ENCODE measurements at places on chromosomes 4 and X. TPM values are rescaled to one million over a fixed set of nuclear protein-coding genes. Genes with fewer than 3 reads are reported as not detected.

BST1 gene
- 1.5 TPM for total RNA-seq

IQCM gene
- total RNA-seq: not detected

MUC7 gene
- not detected for total RNA-seq

DNAAF6 gene
- total RNA-seq: not detected

TRIM75 gene
- not detected for total RNA-seq

RIBC1 gene
- total RNA-seq: 2.5 TPM

DNA sequence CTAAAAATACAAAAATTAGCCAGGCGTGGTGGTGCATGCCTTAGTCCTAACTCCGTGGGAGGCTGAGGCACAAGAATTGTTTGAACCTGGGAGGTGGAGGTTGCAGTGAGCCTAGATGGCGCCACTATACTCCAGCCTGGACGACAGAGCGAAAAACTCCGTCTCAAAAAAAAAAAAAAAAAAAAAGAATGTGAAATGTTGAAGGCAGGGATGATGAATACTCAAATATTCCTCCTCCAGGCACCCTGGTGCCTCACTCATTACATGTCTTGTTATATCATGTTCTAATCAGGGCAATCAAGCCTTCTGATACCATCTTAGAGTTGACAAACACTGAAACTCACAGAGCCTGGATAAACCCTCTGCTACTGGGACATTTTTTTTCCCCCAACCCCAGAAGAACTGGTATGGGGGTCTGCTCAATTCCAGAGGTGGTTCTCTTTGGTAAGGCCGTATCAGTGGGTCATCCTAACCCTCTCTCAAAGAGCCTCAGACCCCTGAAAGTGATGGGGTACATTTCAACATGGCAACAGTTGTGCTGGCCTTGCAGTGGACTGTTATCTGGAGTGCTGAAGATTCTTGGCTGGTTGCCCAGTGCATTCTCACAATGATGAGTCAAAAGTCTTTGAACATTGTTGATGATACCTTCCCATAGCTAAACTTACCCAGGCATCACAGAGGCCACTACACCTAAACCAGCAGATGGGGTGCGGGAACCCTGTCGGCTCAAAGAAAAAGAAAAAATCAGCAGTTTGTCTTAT lies 2.4 kb upstream of the SH3KBP1 start:
- DNase-seq: peak; percentile 40
- no peaks in the 10 kb centered on the region for H3K27me3 ChIP-seq
- H3K4me3 ChIP-seq: no peak overlapping the region
- no peak overlapping the region for H3K27ac ChIP-seq
- H3K4me1 ChIP-seq: peaks cover 4% of the 10 kb centered on the region

DNA sequence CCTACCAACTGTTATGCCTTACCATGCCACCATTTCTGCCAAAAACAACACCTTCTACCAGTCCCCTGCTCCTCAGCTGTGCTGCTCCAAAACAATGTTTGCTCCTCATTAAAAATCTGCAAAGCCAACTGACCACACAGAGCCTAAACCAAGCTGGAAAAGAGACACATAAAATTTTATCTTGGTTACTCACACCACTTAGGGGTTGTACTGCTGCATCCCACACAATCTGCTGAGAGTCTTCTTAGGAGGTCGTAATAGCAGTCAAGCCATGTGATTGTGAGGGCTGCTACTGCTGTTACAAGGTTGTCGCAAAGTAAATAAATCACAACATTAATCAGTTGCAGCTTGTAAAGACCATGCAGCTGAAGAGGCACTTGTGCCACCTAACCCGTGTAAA lies 607.4 kb upstream of the FAM241A start:
- DNase-seq: no peak
- H3K4me1 ChIP-seq: no peaks in the 10 kb centered on the region
- no peak overlapping the region for H3K4me3 ChIP-seq
- no peaks in the 10 kb centered on the region for H3K36me3 ChIP-seq
- H3K27me3 ChIP-seq: no peaks in the 10 kb centered on the region
- no peak overlapping the region for H3K27ac ChIP-seq

GRCh38 chr4:140152013-140152703 lies 1.8 kb downstream of the MAML3 start:
- H3K27me3 ChIP-seq: no peaks in the 10 kb centered on the region
- H3K4me3 ChIP-seq: peak overlapping the region; percentile 66
- DNase-seq: peak; percentile 78
- peak overlapping the region; percentile 99 for H3K27ac ChIP-seq
- H3K36me3 ChIP-seq: no peaks in the 10 kb centered on the region

GRCh38 chr4:43132010-43132582 lies 239.6 kb downstream of the GRXCR1 start:
- H3K27ac ChIP-seq: no peak overlapping the region
- no peak overlapping the region for H3K4me3 ChIP-seq
- H3K27me3 ChIP-seq: no peaks in the 10 kb centered on the region
- H3K4me1 ChIP-seq: no peaks in the 10 kb centered on the region
- H3K36me3 ChIP-seq: no peaks in the 10 kb centered on the region

DNA sequence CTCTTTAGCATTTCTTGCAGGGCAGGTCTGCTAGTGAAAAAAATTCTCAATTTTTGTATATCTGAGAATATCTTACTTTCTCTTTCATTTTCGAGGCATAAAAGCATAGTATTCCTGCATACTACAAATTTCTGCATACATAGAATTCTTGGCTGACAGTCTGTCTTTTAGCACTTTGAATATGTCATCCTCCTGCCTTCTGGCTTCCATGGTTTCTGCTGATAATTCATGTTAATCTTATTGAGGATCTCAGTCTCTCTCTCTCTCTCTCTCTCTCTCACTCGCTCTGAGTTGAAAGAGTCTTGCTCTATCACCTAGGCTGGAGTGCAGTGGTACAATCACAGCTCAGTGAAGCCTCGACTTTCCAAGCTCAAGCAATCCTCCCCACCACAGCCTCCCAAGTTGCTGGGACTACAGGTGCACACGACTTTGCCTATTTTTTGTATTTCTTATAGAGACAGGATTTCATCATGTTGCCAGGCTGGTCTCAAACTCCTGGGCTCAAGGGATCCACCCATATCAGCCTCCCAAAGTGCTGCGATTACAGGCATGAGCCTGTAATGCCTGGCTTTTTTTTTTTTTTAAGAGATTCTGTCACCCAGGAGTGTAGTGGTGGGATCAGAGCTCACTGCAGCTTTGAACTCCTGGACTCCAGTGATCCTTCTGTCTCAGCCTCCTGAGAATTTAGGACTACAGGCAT lies 161.3 kb downstream of the FNIP2 start:
- no peak overlapping the region for H3K27ac ChIP-seq
- H3K4me1 ChIP-seq: no peaks in the 10 kb centered on the region

- H3K4me3 ChIP-seq: no peak overlapping the region
- peak; percentile 90 for DNase-seq
- H3K36me3 ChIP-seq: no peaks in the 10 kb centered on the region
- H3K27me3 ChIP-seq: no peaks in the 10 kb centered on the region
- no peaks in the 10 kb centered on the region for H3K4me1 ChIP-seq
Observed at GRCh38 chrX:40132751-40133150, 35.0 kb upstream of the BCOR start.

DNA sequence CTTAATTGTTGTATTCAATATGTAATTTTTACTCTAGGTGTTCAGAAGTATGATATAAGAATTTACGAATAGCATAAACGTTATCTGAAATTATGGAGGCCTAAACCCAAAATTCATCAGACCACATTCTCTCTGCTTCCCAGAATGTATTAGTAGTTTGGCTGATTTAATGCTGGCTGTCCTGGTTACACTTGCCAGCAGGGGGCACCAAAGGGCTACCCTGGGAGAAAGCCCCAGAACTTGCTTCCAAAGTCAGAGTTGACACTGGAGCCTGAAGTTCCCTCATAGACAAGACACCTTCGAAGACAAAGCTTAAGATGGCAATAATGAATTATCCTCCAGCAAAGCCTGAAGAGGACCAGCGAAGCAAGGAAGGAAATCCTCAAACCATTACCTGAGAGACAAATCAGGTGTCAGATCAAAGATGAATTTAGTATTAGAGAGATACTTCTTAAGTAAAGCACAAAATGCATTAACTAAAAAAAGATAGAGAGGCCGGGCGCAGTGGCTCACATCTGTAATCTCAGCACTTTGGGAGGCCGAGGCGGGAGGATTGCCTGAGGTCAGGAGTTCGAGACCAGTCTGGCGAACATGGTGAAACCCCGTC lies 11.3 kb upstream of the ANOS1 start:
- H3K36me3 ChIP-seq: no peaks in the 10 kb centered on the region
- no peak overlapping the region for H3K27ac ChIP-seq
- no peaks in the 10 kb centered on the region for H3K4me1 ChIP-seq
- DNase-seq: peak; percentile 22
- no peaks in the 10 kb centered on the region for H3K27me3 ChIP-seq

DNA sequence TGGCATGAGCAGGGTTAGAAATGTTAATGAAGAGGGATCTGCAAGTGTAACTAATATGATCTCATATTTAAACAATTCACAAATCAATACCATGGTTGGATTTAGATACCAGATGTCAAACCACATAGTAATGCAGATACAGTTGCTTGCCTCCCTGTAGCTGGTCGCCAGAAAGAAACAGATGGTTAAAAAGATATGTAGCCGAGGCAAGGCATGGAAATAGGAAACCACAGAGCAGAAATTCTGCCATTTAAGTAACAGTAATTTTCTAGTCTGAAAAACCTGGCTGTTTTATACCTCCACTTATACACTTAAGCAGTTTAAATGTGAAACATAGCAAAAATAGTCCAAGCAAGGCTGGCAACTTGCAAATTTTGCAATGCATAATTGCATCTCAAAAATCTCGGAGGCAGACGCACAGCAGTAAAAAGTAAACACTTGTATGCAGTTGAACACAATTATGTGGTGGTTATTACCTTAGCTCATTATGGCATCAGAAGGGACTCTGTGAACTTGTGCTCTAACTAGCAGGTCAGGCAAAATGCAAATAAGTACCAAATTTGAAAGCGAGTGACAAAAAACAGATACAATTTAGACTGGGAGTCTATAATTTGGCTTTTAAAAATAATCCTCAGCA lies 126.8 kb downstream of the NAA11 start:
- H3K4me3 ChIP-seq: no peak overlapping the region
- no peaks in the 10 kb centered on the region for H3K36me3 ChIP-seq
- no peaks in the 10 kb centered on the region for H3K4me1 ChIP-seq
- no peaks in the 10 kb centered on the region for H3K27me3 ChIP-seq
- no peak for DNase-seq

DNA sequence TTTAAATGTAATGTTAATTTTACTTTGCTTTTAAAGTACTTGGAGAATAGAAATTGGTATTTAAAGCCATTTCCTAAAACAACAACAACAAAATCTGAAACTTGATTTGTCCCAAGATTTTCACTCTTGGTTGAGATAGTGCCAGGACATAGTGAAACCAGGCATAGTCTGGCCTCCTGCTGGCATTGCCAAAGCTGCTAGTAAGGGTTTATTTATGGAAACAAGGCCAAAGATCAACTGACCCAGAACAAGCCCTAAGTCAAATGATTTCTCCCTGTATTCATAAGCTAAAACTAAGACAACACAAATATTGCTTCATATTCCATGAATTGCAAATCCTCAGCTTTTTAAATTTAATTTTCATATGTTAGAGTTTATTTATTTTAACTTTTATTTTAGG lies 227.5 kb upstream of the FGF13 start:
- no peak overlapping the region for H3K4me3 ChIP-seq
- no peak overlapping the region for H3K27ac ChIP-seq
- no peak for DNase-seq
- H3K36me3 ChIP-seq: no peaks in the 10 kb centered on the region
- H3K4me1 ChIP-seq: no peaks in the 10 kb centered on the region

GRCh38 chr4:183905081-183905592 lies at the start of gene STOX2:
Gene STOX2, plus strand, starts transcription at chr4:183905307. Its CDS starts 1,484 bp downstream, at chr4:183906791.
- peak within 1 kb of the TSS; percentile 57 for H3K27ac ChIP-seq
- no peaks in the 10 kb centered on the region for H3K36me3 ChIP-seq
- DNase-seq: peak; percentile 41
- H3K4me1 ChIP-seq: no peaks in the 10 kb centered on the region

DNA sequence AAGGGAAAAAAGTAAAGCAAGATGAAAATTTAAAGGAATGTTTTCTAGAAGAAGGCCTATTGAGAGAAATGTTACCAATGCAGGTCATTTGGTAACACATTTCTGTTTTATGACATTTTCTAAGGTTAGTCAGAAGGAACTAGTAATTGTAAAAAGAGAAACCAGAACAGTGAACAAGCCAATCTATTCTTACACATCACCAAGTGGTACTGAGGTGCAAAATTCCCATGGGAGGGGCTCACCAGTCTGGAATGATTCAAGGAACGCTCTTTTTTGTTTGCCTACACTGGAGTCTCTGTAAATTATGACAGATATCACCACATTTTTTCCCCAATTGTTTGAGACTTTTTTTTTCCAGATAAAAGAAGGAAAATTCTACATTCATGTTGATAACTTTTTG lies 404.7 kb upstream of the CNKSR2 start:
- H3K27me3 ChIP-seq: no peaks in the 10 kb centered on the region
- H3K4me3 ChIP-seq: no peak overlapping the region
- no peaks in the 10 kb centered on the region for H3K4me1 ChIP-seq
- DNase-seq: no peak

GRCh38 chrX:40207626-40208025 lies 109.9 kb upstream of the BCOR start:
- H3K27me3 ChIP-seq: no peaks in the 10 kb centered on the region
- no peak for DNase-seq
- no peak overlapping the region for H3K27ac ChIP-seq
- H3K36me3 ChIP-seq: no peaks in the 10 kb centered on the region
- no peaks in the 10 kb centered on the region for H3K4me1 ChIP-seq

GRCh38 chr4:165222651-165222994 lies 15.3 kb downstream of the KLHL2 start:
- DNase-seq: no peak
- H3K27me3 ChIP-seq: no peaks in the 10 kb centered on the region
- H3K36me3 ChIP-seq: no peaks in the 10 kb centered on the region

- no peaks in the 10 kb centered on the region for H3K36me3 ChIP-seq
- DNase-seq: no peak
- H3K4me1 ChIP-seq: peaks cover 15% of the 10 kb centered on the region
- H3K4me3 ChIP-seq: no peak overlapping the region
- H3K27ac ChIP-seq: peak overlapping the region; percentile 79
Observed at GRCh38 chr4:121690001-121690400, 6.8 kb downstream of the ANXA5 start.

DNA sequence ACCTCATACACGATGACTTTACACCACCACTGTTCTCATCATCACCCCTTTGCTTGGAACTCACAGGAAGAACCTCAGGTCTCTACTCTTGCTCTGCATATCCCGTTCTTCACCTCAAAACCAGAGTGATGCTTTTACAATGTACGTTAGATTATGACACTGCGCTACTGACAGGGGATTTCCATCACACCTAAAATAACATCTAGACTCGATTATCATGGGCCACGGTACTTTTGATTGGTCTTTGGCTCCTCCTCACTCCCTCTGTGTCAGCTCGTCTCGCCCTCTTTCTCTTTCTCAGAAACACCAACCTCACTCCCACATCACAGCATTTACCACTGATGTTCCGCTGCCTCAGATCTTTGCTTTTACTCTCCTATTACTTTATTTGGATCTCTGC lies 172.4 kb downstream of the TLL1 start:
- H3K36me3 ChIP-seq: no peaks in the 10 kb centered on the region
- H3K27me3 ChIP-seq: no peaks in the 10 kb centered on the region
- DNase-seq: no peak
- H3K27ac ChIP-seq: no peak overlapping the region
- H3K4me3 ChIP-seq: no peak overlapping the region

GRCh38 chr4:22988526-22988925 lies 295.8 kb downstream of the GBA3 start:
- H3K27me3 ChIP-seq: no peaks in the 10 kb centered on the region
- no peak overlapping the region for H3K27ac ChIP-seq
- DNase-seq: no peak
- no peaks in the 10 kb centered on the region for H3K36me3 ChIP-seq
- H3K4me1 ChIP-seq: no peaks in the 10 kb centered on the region
- no peak overlapping the region for H3K4me3 ChIP-seq

All from uterus (tissue), 4 donors.